ENCODE measurements at places on chromosomes 13 and 19. TPM values are rescaled to one million over a fixed set of nuclear protein-coding genes. Genes with fewer than 3 reads are reported as not detected.

DNA sequence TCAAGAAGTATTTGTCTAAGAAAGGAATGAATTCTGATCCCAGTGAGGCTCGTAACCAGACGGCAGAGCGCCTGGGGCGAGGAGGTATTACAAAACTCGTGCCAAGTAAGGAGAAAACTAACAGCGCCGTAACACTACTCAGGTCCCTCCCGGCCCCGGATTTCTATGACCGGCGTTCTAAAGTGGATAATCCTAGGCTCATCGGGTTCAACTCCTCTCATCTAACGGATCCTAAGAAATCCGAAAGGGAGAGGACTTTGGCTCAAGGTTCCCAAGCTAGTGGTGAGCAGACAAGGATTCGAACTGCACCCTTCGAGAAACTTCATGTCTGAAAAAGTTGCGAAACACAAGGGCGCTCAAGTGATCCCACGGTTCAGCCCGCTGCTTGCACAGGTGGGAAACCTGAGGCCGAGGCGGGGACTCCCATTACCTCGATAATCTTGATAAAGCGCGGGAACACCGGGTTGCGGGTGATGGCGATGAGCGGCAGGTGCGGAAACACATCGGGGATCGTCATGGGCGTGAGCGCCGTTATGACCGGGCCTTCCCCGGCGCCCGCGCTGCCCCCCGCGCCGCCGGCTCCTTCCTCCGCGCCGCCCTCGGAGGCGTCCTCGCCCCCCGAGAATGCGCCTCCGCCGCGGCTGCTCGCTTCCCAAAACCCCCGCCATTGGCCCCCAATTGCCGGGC is 529 bp downstream of the LONP1 start:
- DNase-seq, result no peak

DNA sequence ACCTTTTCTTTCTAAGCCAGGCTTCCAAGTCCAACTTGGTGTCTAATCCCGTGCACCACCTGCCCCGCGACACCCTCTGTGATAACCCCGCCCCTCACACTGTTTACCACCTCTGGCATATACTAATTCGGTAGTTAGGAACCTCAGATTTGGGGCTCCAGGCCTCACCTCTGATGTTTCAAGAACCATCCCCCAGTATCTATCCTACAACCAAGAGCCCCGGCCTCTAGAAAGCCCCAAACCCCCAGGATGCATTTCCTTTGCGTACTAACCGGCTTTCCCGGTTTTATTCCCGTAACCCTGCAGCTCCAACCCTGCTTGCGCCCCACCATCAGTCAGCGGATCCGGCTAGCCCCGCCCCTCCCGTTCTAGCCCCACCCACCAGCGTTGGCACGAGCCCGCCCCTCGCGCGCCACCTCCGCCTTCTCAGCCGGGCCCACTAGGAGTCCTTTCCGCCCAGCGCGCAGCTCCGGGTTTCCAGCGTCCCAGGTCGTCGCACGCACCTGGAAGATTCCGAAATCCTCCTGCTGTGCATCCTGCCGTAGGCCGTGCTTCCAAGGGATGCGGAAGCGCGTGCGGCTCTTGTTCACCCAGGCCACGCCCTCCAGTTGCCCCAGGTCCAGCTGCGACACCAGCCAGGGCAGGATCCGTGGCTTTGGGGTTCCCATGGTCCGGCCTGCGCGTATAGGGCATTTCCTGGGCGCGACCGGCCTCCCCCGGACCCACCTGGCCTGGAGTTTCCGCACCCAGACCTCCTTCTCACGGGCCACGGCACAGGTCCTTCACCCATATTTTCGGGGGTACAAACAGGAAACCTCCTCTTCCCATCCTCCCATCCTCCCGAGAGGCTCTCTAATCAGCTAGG is 1.3 kb downstream of the IRF3 start:
- DNase-seq, result no peak

DNA sequence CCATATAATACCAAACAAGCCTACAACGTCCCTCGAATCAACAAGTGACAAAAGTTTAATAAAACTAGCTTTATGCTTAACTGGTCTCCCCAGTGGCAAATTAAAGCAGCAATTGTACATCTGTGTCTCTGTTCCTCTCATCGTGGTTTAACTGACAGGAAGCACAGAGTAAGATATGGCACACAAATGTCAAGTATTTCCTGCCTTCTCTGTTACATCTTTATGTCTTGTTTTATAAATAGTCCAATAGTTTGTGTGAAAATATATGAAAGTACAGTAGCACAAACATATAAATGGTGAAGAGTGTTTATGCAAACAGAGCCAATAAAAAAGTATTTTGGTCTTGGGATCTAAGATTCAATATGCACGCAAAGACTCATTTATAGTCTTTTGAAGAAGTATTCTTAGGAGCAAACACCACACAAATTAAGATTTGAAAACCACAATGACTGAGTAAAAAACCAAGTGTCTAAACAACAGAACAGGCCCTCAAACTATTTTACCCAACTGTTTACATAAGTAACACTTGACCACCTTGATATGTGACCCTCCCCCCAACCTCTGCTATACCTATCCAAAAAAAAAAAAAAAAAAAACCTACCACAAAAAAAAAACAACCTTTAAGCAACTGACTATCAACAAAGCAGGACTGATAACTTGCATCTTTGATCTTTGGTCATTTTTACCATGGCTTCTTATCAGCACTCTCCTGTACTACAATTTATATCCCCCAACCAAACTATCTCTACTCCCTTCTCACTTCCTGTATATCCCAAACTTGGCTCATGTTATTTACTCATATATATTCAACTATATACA is 14.0 kb downstream of the ELF1 start:
- no peak for DNase-seq

GRCh38 chr13:80428349-80429096 is 87.6 kb upstream of the SPRY2 start:
- no peak for DNase-seq

DNA sequence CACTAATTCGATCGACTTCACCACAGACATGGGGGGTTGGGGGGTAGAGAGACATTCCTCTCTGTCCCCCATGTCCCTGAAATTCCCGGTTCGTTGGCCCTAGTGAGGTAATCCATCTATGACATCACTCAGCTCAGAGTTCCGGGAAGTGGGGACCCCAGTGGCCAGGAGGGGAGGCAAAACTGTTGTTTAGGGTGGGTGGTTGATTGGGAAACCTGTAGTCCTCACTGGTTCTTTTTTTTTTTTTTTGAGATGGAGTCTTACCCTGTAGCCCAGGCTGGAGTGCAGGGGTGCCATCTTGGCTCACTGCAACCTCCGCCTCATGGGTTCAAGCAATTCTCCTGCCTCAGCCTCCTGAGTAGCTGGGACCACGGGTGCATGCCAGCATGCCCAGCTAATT is at the start of gene ARRDC5:
Gene ARRDC5 (minus strand): TSS at position 101 of the 400 bp plus-strand sequence. CDS start 71 bp downstream, at position 30.
- no peak for DNase-seq

DNA sequence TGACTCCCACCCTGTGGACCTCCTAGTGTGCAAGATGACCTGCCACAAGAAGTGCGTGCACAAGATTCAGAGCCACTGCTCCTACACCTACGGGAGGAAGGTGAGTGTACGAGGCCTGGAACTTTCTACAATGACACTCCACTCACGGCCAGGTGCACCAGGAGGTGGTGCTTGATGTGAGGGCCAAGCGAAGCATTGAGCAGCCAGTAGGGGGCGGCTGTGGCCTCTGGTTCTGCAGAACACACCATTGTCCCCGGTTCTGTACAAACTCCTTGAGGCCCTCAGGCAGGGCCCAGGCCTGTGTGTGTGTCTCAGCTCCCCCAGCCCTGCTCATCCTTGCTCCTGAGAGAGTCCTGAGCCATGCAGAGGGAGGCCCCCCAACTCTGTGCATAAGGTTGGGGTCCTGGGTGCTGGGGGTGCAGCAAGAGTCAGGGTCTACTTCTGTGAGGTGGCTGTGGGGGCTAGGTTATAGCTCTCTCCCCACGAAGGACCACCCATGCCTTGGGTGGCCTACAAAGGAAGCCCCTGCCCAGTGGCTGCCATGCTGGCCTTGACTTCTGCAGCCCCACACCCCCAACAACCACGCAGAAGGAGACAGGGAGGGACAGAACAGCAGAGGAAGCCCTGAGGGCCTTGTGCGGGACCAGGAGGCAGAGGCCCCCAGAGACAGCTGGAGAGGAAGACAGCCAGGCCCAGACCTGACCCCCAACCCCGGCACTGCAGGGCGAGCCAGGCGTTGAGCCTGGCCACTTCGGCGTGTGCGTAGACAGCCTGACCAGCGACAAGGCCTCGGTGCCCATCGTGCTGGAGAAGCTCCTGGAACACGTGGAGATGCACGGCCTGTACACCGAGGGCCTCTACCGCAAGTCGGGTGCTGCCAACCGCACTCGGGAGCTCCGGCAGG is 9.7 kb upstream of the USE1 start:
- no peak for DNase-seq

PGLYRP2 gene
- polyA plus RNA-seq, result not detected

ARL11 gene
- polyA plus RNA-seq, result 0.24 TPM

CCDC61 gene
- polyA plus RNA-seq, result 14.6 TPM

ZNF329 gene
- 24.4 TPM for polyA plus RNA-seq

Measured in right renal pelvis (tissue), 4 donors.